ENCODE measurements at places on chromosomes 16 and 17.

- no peak for DNase-seq
Observed at GRCh38 chr17:65202844-65203571, 65.8 kb downstream of the RGS9 start.

DNA sequence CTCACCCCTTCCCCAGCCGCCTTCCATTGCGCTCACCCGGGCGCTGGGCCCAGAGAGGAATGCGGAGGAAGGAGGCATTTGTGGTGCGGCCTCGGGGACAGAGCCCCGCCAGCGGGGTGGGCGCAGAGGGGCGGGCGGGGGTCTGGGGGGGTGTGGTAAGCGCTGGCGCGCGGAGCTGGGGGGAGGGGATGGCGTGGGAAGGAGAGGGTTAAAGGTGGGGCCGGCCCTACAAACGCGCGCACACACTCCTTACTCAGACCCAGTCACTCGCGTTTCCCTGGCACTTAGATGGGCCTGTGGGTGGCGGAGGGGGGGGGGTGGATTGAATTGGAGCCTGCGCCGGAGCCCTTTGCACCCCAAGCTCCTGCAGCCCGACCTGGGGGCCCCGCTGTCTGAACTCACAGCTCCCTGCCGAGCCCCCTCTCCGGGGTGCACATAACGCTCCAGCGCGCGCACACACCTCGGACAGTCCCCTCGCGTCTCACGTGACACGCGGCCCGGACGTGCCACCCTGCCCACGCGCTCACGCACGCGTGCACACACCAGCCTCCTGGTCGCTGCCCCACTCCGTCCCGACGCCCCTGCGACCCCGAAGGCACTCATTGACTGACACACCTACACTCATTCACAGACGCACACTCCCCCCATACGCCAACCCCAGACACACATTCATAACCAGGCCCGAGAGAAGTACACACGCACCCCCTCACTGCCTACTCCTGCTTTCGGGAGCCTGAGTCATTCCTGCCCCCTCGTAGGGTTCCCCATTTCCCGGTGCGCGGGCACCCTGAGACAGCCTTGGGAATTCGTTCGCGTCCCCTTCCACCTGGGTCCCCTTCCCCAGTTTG lies 844 bp downstream of the TBKBP1 start:
- DNase-seq, result peak; percentile 54

GRCh38 chr16:81808933-81809480 lies 29.9 kb downstream of the PLCG2 start:
- DNase-seq, result no peak

DNA sequence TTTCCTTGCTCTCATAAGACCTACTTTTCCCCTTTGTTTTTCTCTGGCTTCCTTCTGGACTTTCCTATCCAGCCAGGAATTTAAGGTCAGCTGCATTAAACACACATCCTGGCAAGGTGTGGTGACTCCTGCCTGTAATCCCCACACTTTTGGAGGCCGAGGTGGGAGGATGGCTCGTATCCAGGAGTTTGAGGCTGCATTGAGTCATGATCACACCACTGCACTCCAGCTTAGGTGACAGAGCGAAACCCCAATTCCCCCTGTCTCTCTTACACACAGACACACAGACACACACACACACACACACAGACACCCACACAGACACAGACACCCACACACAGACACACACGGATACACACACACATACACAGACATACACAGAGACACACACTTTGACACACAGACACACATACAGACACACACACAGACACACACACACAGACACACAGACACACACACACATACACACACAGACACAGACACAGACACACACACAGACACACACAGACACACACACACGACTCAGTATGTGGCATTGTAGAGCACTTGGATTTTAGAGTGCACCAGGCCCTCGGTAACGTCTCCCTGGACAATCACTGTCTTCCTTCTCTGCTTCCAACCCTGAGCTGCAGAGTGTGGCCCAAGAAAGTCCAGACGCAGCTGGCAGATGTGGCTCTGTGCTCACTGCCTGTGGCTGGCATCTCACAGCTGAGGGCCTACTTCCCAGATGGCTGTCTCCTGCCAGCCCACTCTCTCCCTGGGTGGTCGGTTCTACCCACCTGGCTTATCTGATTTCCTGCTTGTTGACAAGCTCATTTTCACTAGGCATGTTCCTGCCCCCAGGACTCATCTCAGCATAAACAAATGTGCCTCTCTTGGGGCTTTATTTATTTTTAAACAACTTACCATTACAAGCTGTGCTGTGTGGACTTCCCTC lies 39.0 kb downstream of the NLRP1 start:
- DNase-seq, result peak; percentile 27

DNA sequence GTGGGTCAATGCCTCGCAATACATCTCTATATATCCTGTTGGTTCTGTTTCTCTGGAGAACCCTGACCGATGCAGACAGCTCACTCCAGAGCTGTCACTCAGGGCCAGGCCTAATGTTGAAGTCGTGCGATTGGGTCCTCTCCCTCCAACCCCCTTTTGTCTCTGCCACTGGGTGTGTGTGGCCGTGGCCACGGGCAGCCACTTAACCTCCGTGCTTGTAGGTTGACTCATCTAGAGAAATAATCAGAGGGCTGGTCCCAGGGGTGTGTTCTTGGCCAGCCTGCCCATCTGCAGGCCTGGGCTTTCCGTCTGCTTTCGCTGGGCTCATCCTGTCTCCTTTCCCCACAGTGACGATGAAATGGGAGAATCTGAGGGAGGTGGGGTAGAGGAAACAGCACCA lies 7.4 kb downstream of the ADAD2 start:
- peak; percentile 59 for DNase-seq

DNA sequence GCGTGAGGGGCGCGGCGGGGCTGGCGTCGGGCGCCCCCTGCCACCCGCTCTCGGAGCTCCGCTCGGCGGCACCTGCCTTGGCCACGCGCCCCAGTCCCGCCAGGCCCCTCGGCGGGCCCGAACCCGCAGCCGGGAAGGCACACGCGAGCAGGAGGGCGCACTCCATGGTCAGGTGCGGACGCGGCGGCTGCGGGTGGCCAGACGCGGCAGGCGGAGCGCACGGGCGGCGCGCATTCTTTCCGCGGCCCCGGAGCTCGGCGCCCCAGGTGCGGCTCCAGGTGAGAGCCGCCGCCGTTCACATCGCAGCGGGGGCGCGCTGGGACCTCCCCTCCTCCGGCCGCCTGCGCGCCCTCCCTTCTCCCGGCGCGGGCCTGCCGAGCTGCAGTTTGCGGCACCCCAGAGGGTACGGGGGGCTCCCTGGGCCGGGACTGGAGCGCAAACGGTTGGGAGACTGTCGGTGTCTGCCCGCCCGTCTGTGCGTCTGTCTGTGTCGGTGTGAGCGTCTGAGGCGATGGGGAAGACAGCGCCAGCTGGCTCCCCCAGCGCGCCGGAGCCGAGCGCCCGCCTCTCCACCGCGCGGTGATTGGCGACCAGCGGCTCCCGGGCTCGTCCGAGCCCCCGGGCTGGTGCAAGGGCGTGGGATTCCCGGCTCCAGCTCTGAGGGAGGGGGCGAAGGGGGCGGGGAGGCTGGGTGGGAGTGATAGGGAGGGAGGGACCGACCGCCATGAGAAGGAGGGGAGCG lies at the start of gene ADAMTS18:
Gene ADAMTS18 (minus strand): TSS at position 505 of the 742 bp plus-strand sequence. CDS start 339 bp downstream, at position 166.
- no peak for DNase-seq

GRCh38 chr17:38815576-38816193 lies 9.4 kb downstream of the CWC25 start:
- peak; percentile 37 for DNase-seq

DNA sequence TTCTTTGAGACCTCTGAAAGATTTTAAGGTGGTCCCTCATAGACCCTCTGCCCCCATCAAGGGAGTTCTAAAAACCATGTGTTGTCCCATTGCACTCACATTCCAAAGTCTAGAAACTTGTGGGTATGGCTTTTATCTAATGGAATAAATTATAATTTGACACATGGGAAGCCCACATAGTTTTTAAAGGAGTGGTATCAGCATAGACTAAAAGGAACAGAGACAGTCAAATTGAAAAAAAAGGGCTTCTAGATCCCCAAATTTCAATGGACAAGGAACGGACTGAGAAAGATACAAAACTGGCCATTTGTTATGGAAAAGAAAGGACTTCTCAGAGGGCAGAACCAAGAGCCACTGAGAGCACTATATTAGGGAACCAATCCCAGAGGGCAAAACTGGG lies 48.7 kb upstream of the ICAM2 start:
- no peak for DNase-seq

- no peak for DNase-seq
Observed at GRCh38 chr17:13619462-13619861, 17.7 kb upstream of the HS3ST3A1 start.

DNA sequence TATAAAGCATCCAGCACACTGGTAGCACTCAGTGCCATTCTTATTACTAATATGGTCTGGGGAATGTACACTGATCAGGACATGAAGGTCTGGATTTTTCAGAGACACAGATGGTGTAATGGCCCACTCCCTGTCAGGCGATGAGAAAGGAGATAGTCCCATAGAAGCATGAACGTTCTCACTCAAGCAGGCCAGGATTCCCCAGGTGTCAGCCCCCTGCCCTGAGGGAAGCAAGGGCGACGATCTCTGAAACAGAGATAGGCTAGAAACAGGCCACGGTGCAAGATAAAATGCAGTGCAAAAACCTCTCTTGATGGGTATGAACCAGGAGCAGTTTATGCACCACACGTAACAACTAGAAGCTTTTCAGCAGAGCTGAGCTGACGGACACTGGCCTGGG lies 10.6 kb downstream of the PRPSAP1 start:
- DNase-seq, result no peak

DNA sequence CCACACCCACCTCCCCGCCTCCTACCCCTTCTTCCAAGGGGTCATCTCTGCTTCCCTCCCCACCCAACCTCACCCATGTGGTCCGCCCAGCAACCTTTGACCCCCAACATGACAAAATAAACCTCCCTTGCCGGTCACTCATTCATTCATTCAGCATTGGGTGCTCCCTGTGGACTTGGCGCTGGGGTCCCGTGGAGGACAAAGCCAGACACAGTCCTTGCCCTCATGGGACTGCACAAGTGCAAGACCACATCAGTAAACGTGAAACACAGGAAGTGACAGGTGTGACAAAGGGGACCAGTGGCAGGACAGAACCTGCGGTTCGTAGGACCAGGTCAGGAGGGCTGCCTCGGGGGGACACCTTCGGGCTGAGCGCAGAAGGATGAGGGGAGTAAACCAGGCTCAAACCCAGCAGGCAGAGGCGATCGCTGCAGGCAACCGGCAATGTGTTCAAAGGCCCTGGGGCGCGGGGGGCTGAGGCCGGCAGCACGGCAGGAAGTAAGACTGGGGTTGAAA lies 185.4 kb downstream of the SEC14L1 start:
- no peak for DNase-seq

- DNase-seq, result peak; percentile 17
Observed at GRCh38 chr16:50025537-50025931, 509 bp downstream of the CNEP1R1 start.

DNA sequence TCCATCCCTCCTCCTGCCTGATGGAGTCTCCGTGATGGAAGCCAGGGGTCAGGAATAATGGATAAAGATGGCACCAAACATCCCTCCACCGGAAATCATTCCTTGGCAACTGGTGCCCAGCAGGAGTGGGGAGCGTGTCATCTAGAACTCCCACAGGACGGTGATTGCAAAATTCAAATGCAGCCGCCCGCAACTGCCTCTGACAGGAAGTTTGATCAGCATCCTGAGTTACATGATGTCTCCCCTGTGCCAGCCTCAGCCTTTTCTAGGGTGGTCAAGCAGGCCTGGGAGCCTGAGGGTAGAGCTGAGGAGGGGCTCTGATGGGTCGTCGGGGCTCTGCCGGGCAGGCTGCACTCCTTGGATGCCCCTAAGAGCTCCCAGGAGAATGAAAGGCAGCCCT lies 52.8 kb downstream of the GSG1L start:
- DNase-seq, result peak; percentile 11

DNA sequence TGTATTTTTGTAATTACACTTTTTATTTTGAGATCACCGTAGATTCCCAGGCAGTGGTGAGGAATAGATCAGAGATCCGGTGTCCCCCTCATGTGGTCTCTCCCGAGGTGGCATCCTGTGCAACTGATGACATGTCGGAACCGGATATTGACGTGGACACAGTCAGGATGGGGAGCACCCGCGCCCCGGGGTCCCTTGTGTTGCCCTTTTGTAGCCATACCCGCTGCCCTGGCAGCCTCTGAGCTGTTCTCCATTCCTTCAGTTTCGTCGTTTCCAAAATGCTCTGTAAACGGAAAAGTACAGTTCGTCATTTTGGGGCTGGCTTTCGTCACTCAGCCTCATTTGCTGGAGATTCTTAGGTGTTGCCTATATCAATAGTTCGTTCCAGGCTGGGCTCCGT lies 14.2 kb downstream of the JPH3 start:
- DNase-seq, result no peak

GRCh38 chr16:82769845-82770244 lies 143.1 kb downstream of the CDH13 start:
- DNase-seq, result peak; percentile 64

DNA sequence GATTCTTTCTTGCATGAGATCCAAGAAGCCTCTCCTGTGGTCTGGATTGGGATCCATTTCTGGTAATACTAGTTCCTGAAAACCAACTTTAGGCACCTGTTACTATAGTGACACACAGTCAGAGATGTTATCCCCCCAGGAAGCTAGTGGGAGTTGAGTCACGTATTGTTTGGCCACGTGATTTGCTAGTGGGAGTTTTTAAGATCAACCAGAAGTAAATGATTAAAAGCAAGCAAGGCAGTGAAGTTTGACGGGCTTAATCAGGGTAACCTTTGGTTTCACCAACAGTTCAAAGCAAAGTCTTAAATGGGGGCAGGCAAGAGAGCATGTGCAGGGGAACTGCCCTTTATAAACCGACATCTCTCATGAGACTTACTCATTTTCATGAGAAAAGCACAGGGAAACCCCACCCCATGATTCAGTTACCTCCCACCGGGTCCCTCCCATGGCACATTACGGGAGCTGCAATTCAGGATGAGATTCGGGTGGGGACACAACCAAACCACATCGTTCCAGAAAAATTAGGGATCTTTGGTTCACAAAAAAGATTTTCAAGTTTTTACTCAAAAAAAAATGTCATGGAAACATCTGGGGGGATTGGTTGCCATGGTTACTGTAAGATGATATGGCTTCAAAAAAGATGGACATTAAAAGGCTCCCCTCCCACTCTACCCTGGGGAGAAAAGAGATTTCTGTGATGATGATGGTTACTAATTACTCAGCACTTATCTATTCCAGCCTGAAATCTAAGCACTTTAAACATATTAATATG lies 483.1 kb upstream of the ERCC4 start:
- DNase-seq, result peak; percentile 47

DNA sequence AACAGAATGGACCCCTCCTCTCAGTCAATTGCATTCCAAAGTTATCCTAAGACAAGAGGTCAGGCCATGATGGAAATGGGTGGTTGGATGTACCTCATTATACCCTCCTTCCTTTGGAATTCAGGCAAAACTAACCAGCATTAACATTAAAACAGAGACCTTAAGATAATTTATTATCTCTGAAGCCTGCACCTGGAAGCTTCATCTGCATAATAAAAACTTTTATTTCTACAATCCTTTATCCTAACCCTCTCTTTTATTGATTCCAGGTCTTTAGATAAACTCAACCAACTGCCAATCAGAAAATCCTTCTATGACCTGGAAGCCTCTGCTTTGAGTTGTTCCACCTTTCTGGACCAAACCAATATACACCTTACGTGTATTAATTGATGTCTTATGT lies 49.0 kb downstream of the ACSM1 start:
- DNase-seq, result no peak
